Stimulated activated CD4-positive, alpha-beta T cell treated with anti-CD3 and anti-CD28 coated beads, Interleukin-1b, Interleukin-23, amount 100 ng/mL, for 1 hour (primary cell): ENCODE measurements at places on chromosomes 2 and 18.

DNA sequence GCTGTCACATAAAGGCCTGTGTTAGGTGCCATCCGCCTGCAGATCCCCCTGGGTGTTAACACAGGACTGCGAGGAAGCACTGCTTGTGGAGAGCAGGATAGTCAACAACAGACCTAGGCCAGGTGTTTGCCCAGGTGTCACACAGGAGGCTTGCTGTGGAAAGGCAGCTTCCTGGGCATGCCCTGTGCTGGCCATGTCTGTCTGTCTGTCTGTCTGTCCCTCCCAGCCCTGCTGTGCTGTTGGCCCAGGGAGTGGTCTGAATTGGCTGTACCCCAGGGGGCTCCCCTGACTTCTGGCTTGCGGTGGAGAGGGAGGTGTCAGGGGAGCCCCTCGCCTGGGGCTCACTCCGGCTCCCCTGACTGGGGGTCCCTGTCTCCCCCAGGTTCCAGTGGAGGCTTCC, 53.2 kb downstream of the SH3BP4 start:
- no peak for DNase-seq

GRCh38 chr2:48444404-48444803, 85.5 kb upstream of the STON1 start:
- no peak for DNase-seq

DNA sequence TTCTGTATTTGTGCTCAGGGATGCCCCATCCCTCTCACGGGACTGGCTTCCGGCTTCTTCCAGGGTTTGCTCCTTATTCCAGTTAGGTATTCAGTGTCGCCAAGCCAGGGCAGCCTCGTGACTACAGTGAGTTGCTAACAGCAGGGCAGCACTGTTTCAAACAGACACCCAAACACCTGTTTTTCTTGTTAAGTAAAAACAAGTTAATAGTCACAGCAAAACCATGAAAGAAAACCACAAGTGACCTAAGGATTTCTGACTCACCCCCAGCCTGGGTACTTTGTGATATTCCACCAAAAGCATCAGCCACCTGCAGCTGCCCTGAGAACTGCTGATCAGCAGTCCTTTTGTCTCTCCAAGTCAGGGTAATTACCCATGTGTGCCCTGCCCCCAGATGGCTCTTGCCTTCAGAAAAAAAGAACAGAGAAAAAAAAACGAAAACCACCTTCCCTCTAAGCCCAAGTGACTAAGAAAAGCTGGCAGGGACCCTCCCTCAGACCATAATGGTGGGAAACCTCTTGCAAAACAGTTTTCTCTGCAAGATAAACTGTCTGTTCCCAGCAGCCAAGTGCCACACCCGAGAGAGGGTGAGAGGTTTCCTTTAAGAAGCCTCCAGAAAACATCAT, 178.2 kb downstream of the ANAPC1 start:
- no peak for DNase-seq

GRCh38 chr2:54964271-54964670, 86.0 kb downstream of the RTN4 start:
- no peak for DNase-seq

DNA sequence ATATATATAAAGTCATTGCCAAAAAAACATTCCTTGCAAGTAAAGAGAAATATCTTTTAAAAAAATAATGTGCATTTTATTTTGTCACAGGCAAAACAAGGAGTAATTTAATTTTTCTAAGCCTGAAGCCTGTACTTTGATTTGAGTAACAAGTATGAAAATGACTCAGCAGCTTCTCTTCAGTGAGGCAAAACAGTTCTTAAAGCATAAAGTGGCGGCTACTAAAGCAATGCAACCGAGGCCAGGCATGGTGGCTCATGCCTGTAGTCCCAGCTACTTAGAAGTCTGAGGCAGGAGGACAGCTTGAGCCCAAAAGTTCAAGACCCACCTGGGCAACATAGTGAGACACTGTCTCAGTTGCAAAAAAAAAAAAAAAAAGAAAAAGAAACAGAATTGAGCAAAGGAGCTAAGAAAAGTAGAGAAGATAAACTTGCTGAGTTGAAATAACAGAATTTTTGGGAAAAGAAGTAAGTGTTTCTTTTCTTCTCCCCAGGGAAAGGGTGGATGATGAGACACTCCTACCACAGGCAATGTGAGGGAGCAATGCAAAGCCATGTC, 29.6 kb downstream of the DOK1 start:
- no peak for DNase-seq

DNA sequence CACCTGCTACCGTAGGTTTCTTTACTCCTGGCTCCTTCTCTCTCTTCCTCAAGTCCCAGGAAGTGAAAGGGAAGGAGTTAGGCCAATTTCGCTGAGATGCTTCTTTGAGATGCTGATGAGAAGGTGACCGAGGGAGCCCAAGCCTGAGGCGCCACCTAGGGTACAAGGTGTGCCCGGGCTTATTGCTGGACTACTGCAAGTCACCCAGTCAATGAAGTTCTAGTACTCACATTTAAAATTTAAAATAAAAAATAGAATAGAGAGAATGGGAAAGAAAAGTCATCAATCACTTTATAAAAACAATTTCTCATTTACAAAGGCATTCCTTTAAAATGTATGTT, 45.3 kb downstream of the ACAA2 start:
- DNase-seq: no peak

GRCh38 chr2:66477135-66477842, 42.4 kb downstream of the MEIS1 start:
- no peak for DNase-seq

DNA sequence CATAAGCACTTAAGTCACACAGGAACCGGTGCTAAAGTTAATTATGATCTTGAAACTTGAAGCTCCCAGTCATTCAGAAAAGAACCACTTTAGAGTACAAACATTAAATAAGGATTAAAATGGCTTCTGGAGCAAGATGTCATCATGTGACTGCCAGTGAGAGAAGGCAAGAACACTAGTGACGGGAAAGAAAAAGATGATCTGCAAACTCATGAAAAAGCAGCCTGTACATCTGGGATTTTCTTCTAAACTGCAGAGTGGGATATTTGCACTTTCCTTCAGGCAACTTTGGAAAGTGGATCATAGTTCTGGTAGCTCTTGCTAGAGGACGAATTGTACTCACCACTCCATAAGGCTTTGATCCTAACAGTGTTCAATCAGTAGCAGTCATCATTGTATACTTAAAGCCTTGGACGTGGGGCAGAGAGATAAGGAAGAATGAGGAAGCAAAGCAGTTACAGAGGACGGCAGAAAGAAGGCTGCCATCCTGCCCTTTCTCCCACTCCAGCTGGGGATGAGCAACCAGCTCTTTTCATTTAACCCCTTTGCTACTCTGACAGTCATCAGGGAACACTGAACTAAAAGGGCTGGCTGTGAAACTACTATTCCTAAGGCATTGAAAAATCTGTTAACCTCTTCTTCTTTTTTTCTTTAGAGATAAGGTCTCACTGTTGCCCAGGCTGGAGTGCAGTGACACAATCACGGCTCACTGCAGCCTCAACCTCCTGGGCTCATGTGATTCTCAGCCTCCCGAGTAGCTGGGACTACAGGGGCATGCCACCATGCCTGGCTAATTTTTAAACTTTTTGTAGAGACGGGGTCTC, 18.1 kb downstream of the ABHD3 start:
- DNase-seq: no peak

GRCh38 chr2:46275995-46276394, 21.2 kb upstream of the EPAS1 start:
- DNase-seq: no peak

GRCh38 chr2:156702541-156702940, 266.4 kb downstream of the GPD2 start:
- DNase-seq: no peak

- DNase-seq: no peak
Measured at GRCh38 chr2:64220265-64220664, 76.0 kb upstream of the PELI1 start.

DNA sequence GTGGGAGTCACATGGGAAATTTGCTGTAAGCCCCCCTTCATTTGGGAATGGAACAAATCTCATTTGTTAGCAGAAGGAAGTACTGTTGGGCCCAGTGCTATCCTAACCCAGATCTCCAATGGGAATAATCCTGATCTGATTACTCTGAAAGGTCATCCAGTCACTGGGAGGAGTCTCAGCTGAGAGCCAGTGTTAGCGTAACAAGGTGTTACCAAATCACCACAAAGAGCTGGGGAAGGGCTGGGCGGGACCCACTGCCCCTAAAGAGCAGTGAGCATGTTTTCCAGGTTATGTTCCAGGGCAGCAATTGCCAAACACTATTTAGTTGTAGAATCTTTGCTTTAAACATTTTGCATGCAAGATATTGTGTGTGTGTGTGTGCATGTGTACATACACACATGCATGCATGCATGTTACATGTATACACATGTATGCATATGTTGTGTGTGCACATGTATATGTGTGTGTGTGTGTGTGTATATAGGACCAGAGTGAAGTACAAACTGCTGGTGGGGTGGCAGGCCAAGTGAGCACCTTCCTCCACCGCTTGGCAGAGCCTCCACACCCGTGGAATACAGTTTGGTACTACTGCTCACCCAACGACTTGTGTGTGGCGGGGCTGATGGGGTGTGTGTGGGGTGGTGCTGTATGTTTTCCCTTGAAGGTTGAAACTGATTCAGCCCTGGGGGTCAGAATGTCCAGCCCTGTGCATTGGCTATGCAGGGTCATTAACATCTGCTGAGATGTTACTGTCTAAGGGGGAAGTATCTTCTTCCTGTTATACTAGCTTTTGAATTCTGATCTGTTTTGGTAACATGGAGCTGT, 15.2 kb downstream of the INPP5D start:
- DNase-seq: no peak

- DNase-seq: no peak
Measured at GRCh38 chr18:48752928-48753327, 197.8 kb downstream of the SMAD7 start.

- no peak for DNase-seq
Measured at GRCh38 chr18:7626175-7626921, 59.2 kb downstream of the PTPRM start.

GRCh38 chr2:18124116-18124835, 245.8 kb downstream of the KCNS3 start:
- no peak for DNase-seq

DNA sequence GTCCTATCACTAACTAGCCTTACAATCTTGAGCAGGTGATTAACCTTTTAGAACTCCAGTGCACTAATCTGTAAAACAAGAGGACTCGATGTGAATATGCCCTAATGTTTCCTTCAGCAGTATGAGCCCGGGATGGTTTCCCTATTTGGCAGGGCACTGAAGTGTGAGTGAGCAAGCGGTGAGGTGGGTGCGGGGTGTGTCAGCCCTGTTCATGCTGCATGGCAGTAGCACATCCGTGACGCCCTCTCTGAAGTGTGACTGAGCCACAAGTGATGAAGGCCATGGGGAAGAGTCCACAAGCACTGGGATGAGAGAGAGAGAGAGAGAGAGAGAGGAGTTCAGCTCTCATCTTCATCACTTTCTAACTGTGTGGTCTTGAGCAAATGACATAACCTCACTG, 168.7 kb downstream of the SETBP1 start:
- DNase-seq: no peak

- no peak for DNase-seq
Measured at GRCh38 chr2:229519655-229520430, 194.5 kb downstream of the DNER start.

DNA sequence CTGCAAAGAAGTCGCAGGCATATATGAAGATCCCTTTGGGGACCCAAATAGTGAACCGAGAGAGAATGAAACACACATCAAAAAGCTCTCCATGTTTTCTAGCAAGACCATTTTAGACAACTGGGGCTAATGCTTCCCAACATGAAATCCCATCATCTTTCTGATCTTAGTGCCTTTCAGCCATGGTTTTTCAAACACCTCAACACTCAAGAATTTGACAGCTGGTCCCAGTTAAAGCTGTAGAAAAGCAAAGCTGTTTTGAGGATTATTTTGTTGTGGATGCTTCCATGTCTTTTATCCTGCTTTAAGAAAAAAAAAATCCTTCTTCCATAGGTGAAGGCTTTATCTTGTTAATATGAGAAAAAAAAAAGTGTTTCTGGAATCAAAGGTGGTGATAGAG, 259.1 kb downstream of the STK39 start:
- no peak for DNase-seq

DNA sequence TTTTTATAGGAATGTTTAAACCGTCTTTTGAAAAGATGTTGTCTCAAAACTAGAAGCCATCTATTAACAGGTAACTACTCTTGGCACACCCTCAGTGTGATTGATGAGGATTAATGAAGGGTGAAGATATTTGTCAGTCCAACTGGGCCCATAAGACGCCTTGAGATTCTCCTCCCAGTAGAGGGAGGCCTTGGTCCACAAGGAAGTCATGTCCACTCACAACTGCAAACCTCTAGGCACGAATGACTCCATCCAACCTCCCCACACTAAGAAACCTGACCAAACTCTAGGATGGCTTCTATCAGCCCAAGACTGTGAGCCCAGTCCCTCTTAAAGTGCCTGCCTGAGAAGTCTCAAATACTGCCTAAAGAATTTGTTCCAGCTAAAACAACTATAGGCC, 19.2 kb upstream of the GRP start:
- no peak for DNase-seq

DNA sequence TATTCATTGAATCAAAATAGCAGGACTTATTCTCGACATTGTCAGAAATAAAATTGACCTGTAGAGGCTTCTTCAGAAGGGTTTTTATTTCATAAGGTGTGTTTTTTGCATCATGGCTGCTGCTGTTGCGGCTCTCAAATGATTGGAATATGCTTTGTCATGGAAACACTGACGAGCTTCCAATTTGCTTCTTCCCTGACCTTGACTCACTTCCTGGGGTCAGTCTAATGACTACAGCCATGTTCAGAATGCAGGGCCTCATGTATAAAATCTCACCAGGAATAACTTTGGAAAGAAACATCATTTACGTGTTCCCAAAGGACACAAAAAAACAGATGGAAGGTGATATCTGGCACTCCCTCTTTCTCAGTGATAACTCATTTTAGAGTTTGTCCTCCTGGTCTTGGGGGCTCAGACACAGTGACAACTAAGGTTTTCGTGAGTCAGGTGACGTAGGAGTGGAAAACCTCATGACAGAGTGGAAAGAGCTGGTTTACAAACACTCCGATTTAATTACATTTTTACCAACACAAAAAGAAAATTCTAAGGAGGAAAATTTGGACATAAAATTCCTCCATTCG, 467.0 kb upstream of the RAB12 start:
- no peak for DNase-seq

DNA sequence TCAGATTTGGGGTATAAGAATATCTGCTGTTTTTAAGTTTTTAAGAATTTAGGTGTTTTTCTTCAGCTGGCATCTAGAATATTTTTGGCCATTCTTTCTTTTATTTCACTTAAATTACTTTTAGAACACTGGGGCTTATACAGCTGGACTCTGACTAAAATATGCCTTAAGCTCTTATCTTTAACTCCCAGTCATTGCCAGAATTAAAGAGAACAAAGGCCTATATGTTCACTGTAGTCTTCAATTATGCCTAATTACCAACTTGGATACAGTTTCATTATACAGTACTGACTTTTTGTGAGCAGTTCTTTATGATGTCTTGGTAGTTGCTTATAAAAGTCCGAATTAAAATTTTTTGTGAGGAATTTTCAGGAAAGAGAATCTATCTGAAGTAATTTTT, 192.8 kb downstream of the ZNF407 start:
- no peak for DNase-seq
